ENCODE measurements at places on chromosomes 5 and 9. TPM values are rescaled to one million over a fixed set of nuclear protein-coding genes. Genes with fewer than 3 reads are reported as not detected.

Gene PLPP7
- total RNA-seq: 0.98 TPM

Gene PCDHGC5
- 0.46 TPM for total RNA-seq

Gene IRX1
- total RNA-seq: not detected

Gene TAS2R1
- total RNA-seq: not detected

Gene IL13
- not detected for total RNA-seq

Gene COL27A1
- 11.4 TPM for total RNA-seq

Gene CTSV
- total RNA-seq: 11.4 TPM
